NCI-H446 treated with DMSO at 0.1 percent for 48 hours (cell line): ENCODE measurements at places on chromosomes 6 and 20.

- DNase-seq = peak; percentile 8
Observed at GRCh38 chr6:111918825-111919224, 45.6 kb upstream of the FYN start.

DNA sequence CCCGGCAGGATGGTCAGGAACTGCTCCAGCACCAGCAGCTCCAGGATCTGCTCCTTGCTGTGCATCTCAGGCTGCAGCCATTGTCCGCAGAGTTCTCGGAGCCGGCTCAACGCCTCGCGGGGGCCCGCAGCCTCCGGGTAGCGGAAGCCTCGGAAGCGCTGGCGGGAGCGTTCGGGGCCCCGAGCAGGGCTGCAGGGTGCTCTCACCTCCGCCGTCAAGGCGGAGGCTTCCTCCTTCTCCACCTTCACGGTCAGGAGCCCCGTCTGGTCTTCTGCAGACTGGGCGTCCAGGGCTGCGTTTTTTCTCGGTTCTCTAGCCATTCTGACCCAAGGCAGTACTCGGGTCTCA lies 434 bp downstream of the ZKSCAN4 start:
- DNase-seq = no peak

- DNase-seq = no peak
Observed at GRCh38 chr20:37627767-37628130, 66.1 kb upstream of the CTNNBL1 start.

- no peak for DNase-seq
Observed at GRCh38 chr20:42161228-42161829, 543.2 kb upstream of the CHD6 start.

DNA sequence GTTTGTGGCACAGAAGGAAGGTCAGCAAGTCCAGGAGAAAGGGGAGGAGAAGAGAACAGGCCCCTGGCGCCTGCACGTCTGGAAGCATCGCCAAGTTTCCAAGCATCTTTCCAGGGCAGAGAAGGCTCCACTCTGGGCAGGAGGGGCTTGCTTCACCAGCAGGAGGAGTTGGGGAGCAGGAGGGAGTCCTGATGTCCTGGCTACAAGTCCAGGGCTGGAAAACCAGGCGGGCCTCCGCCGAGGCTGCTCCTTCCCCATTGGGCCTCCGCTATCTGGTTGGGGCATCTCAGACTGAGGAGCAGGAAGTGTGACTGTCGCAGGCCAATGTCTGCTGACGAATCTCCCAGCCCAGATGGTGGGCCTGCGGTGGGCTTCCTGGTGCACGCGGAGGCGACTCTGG lies 421.9 kb downstream of the PREX1 start:
- peak; percentile 68 for DNase-seq
